ENCODE measurements at places on chromosomes 2 and 18.

DNA sequence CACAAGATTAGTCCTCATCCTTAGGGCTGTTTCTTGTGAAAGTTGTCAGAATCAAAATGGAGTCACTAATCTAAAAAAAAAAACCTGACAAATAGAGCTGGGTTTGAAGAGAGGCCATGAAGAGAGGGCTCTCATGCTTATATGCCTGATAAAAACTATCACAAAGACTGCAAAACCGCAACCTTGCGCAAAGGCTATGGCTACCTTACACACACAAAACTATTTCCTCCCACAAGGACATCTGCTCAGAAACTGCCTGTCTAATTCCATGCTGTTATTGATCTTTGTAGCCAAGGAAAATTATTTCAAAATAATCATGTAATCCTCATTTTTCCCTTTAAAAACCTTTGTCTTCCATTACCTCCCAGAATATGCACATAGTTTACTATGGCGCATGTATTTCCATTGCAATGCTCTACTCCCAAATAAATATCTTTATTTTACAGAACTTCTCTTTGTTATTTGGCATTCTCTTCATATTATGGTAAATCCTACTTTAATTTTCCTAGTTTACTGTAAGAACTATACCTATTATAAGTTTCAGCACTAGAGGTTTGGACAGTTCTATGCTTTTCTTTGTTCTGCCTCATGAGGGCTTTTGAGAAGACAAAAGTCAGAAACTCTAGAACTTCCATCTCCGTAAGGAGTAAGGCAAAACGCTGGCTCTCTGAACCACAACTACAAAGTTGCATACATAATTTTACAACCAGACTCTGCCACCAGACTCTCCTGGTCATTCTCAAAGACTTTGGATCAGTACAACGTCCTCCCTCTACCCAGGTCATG lies 9.6 kb upstream of the DPYSL5 start:
- no peak for DNase-seq

GRCh38 chr2:183186296-183186695 lies 62.1 kb downstream of the NUP35 start:
- no peak for DNase-seq

DNA sequence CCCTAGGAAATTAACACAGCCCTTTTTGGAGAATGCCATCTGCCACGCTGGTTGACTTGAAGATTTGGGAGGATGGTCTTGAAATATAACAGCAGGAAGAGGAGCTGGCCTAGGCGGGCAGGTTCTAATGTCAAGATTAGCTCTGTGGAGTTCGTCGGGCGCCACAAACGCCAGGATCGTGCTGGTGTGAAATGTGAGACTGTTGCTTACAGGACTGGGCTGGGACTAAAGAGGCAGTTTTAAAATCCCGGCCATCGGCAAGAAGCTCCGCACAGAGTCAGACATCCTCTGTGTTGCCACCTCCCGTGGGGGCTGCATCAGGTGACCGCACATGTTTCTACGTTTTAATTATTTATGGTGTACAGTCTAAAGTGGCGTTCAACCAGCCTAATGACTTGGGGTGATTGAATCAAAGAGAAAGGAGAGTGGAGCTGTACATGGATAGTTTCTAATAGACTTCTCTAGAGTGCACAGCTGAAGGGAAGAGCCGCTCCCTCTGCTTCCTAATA lies 99.4 kb upstream of the BCL11A start:
- DNase-seq, result no peak

GRCh38 chr2:186570604-186571003 lies 19.3 kb upstream of the ITGAV start:
- DNase-seq, result no peak

DNA sequence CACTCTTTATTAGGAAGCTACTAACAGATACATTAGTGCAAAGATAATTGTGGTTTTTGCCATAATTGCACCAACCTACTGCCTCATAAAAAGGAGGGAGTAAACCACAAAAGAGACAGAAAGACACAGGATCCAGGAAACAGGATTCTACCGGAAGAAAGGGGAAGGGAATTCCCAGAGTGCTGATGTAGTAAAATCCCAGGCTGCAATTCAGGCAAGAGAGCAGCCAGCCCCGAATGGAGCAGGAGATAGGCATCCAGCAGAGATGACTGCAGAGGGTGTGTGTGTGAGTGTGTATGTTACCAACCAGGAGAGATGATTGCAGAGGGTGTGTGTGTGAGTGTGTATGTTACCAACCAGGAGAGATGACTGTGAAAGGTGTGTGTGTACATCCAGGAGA lies 84.4 kb downstream of the KCNS3 start:
- DNase-seq, result no peak
